ENCODE measurements at places on chromosomes 6 and 20.

DNA sequence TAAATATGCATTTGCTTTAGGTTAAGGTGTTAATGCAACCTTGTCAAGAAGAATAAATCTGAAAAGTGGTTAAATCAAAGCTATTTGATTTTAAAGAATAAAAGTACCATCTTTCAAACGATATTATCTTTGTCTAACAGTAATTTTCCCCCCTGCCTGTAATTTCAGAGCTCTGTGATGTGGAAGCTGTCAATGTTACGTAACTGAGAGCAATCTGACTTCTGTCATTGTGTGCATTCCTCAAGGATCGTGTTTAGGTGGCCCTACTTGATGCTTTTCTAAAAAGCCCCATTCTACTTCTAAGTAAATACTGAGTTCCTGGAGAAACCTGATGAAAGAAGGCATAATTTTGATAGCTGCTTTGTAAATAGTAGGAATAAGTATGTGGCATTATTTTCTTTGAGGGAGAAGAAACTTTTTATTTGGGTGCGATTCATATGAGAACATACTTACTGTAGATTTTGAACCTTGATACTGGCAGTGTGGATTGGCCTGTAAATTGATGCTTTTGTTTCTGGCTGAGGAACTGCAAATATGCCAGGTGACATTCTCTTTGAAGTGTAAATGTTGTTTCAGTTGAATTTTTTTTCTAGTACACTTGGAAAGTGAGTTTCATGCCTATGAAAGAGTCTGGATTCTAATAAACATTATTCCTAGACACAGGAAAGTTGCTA lies 529.6 kb upstream of the FLRT3 start:
- no peak for DNase-seq

- DNase-seq: no peak
Measured at GRCh38 chr20:8964959-8965562, 103.8 kb upstream of the PLCB4 start.

GRCh38 chr20:2825761-2826160 lies 9.6 kb downstream of the TMEM239 start:
- DNase-seq: no peak

- DNase-seq: no peak
Measured at GRCh38 chr6:29183594-29183993, 12.9 kb downstream of the OR2J2 start.

DNA sequence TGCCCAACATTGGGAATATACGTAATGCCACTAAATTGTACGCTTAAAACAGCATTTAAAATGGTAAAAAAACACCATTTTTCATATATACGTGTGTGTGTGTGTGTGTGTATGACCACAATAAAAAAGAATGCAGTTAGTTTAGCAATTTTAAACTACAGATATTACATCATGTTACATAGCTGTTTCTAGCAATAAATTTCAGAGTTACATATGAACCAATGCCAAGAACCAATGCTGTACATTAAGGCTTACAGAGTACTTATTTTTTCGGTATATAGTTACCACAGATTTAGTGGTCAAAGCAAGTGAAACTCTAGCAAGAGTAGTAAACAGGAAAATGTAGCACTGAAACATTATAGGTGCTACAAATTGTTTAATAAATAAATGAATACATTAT lies 119.3 kb downstream of the PDE10A start:
- DNase-seq: no peak

GRCh38 chr6:8434727-8435092 lies 635 bp downstream of the SLC35B3 start:
- no peak for DNase-seq

DNA sequence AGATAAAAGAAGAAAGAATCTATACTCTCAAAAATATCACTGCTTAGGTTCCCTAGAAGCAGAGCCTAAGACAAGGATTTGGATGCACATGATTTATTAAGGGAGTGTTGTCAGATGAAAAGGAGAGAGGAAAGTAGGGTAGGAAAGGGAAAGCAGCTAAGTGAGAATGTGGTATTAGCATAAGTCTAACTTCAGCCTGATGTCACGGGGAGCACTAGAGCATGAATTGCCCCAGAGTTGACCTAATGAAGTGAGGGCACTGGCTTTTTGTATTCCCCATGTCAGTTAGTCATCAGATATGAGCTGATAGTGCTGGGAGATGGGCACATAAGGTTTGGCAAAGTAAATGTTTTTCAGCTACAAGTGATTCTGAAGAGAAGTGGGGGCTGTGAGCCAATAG lies 129.0 kb upstream of the THEMIS start:
- DNase-seq: no peak

DNA sequence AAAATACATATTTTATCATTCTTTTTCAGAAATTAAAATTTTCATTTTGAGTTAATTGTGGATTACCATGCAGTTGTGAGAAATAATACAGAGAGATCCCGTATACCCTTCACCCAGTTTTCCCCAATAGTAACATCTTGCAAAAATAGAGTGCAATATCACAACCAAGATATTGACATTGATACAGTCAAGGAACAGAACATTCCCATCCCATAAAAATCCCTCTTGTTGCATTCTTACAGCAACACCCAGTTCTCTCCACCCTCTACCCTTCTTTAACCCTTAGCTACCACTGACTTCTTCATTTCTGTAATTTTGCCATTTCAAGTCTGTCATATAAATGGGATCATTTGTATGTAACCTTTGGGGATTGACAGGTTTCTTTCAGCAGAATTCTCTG lies 6.9 kb upstream of the AKAP12 start:
- DNase-seq: no peak

GRCh38 chr6:108728826-108729225 lies 119.4 kb upstream of the ARMC2 start:
- DNase-seq: no peak

GRCh38 chr20:62310757-62311121 lies 7.9 kb downstream of the ADRM1 start:
- no peak for DNase-seq

- no peak for DNase-seq
Measured at GRCh38 chr20:54067606-54068174, 2.7 kb downstream of the BCAS1 start.

GRCh38 chr20:4708856-4709255 lies 12.9 kb upstream of the PRND start:
- DNase-seq: no peak

Measured in hippocampal formation (tissue), 2 donors.